ENCODE measurements at places on chromosomes 6 and 20. TPM values are rescaled to one million over a fixed set of nuclear protein-coding genes. Genes with fewer than 3 reads are reported as not detected.

- no peak for DNase-seq
Measured at GRCh38 chr6:32045811-32046449, 7.7 kb downstream of the CYP21A2 start.

- no peak for DNase-seq
Measured at GRCh38 chr6:155717374-155717773, 261.7 kb upstream of the NOX3 start.

THBS2 gene
- polyA plus RNA-seq: 0.10 TPM

CST5 gene
- 0.56 TPM for polyA plus RNA-seq

PROKR2 gene
- not detected for polyA plus RNA-seq

DNA sequence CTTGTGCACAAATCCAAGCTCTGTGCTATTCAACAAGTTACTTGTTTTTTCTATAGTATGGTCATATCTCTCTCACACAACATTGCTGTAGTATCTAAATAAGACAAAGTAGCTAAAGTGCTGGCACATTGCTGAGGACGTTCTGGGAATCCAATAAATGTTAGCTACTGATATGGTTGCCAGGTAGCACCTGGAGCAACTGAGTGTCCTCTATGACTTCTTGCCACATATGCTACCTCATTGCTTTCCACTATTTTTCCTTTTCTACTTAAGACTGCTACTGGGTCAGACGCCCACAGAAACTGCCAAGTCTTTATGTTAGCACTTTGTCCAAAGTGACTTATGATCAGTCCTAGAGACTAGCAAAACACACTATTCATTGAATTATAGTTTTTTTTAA, 85.3 kb downstream of the SYCP2 start:
- no peak for DNase-seq

DNA sequence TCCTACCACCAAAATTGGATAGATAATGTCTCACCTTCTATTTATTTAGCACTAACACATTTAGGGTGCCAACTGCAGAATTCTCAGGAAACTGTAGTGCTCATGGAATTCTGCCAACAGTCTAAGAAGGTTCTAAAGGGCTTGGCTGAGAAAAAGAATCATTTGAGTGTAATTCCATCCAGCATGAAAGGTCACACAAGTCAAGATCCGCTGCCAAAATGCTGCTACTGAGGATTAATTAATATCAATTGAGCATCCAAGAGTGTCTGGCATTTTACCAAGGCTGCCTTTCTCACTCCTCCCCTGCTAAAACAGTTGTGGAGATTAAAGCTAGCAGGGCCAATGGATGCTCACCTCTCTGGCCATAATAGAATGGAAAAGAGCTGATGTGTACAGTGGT, 112.7 kb downstream of the FHL5 start:
- DNase-seq: no peak

DNA sequence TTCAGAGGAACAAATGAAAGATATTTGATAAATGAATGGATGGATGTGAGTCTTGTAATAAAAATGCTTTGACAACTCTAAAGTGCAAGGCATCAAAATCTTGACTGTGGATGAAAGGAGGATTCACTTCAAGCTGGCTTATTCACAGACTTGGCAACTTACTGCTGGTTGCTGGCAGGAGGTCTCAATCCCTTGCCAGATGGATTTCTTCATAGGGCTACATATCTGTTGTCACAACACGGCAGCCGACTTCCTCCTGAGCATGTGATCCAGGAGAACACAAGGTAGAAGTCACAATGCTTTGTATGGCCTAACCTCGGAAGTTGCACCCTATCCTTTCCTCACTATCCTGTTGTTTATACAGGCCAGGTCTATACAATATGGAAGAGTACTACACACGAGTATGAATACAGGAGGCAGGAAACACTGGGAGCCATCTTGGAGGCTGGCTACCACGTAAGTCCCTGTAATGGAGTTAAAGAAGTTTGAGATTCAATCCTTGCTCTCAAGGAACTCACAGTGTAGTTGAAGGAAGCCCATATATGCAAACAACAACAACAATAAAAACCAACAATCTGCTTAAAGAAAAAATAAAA, 97.9 kb downstream of the ID4 start:
- DNase-seq: no peak

BPIFA1 gene
- polyA plus RNA-seq: not detected

DNA sequence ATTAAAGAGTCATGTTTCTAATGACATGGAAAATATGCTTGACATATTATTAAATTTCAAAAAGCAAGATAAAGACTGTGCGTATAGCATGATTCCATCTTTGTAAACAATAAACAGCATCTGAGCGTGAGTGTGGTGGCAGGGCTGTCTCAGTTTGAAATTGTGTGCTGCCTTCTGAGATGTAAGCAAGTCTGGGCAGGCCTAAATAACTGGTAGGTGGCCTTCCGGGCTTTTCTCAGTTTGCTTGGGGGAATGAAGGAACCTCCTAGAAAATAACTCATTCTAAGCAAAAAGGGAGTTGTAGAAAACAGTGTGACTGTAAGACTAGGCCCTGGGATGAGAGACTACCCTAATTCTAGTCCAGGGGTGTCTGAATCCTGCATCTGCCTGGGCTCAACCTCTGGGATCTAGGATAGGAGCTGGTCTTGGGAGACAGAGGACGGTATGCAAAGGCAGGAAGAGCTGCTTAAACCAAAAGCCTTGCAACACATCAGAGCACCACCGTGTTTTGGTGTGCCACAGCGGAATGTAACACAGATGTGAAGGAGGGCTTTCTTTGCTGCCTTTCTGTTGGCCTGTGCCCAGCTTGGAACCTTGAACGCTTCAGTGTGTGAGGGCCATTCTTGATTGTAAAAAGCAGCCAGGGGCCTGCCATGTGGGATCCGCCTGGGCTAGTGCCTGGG, 63.5 kb upstream of the L3MBTL3 start:
- DNase-seq: no peak

ZNF311 gene
- 0.57 TPM for polyA plus RNA-seq

DNA sequence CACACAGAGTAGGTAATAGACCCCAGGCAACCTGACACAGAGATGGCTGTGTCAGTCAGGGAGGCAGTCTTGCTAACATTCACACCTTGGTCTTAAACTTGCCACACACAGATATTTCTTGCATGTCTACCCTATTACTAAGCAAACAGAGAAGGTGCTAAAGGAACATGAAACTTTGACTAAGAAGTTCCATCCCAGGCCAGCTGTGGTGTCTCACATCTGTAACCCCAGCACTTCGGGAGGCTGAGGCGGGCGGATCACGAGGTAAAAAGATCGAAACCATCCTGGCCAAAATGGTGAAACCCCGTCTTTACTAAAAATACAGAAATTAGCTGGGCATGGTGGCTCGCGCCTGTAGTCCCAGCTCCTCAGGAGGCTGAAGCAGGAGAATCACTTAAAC, 222.4 kb upstream of the JARID2 start:
- DNase-seq: no peak

DNA sequence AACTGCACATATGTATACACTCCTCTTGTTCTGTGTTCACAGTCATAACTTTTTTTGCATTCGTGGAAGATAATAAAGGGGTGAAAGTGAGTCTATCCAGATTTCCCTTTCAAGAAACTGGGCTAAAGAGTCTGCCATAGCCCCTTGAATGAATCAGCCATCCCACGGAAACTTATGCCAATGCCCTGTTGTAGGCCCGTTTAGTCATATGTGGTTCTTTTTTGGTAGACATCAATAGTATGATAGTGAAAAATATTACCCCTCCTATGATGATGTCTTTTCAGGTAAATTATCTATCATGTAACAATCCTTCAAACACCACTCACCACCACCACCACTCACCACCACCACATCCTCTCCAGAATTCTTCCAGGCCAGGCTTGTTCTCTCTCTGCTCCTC, 99.9 kb upstream of the MYLIP start:
- DNase-seq: no peak

DNA sequence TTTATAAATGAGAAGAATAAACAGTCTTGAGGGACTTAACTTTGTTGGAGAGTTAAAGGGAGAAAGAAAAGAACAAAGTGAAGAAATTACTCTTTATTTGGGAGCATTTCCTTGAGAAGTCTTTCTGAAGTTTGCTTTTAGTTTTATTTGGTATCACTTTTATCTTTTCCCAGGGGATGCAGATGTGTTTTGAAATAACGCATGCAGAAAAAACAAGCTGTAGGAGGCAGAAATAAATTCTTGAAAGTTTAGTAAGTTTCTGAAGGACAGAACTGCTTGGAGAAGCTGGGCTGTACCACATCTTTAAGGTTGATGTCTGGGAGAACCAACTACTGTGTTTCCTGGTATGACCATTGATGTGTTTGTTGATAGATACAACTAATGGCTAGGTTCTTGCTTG, 75.0 kb downstream of the PLCB4 start:
- DNase-seq: peak; percentile 15

RFX6 gene
- polyA plus RNA-seq: not detected

TCF15 gene
- polyA plus RNA-seq: 2.4 TPM

Measured in cardiac muscle cell (in vitro differentiated cells and primary cell).